ENCODE measurements at places on chromosomes 13 and 19. TPM values are rescaled to one million over a fixed set of nuclear protein-coding genes. Genes with fewer than 3 reads are reported as not detected.

TNPO2 gene
- 127 TPM for total RNA-seq

MIR17HG gene
- 40.6 TPM for total RNA-seq

GRCh38 chr13:73857106-73857505 is 277.1 kb downstream of the KLF12 start:
- no peaks in the 10 kb centered on the region for H3K27me3 ChIP-seq
- DNase-seq: no peak
- no peak overlapping the region for H3K27ac ChIP-seq
- no peaks in the 10 kb centered on the region for H3K36me3 ChIP-seq

- H3K36me3 ChIP-seq: peaks cover 10% of the 10 kb centered on the region
- DNase-seq: no peak
- H3K4me3 ChIP-seq: no peak overlapping the region
- H3K27ac ChIP-seq: no peak overlapping the region
Measured at GRCh38 chr13:21625366-21625765, 21.4 kb upstream of the MICU2 start.

DNA sequence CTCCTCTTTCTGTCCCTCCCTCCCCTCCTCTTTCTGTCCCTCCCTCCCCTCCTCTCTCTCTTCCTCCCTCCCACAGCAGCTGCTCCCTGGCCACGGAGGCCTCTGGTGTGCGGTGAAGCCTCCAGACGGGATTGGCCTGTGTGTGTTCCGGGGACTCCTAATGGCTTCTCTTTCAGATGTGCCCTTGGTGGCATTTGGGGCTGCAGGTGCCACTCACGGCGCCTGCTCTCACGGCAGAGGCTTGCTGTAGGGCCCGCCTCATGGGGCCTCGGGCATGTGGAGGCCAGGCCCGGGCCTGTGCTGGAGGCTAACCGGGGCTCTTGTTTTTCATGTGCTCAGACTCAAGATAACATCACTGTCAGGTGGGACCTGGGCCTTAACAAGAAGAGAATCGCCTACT is 20.9 kb downstream of the UPF1 start:
- no peak overlapping the region for H3K4me3 ChIP-seq
- no peak for DNase-seq
- no peaks in the 10 kb centered on the region for H3K27me3 ChIP-seq

DNA sequence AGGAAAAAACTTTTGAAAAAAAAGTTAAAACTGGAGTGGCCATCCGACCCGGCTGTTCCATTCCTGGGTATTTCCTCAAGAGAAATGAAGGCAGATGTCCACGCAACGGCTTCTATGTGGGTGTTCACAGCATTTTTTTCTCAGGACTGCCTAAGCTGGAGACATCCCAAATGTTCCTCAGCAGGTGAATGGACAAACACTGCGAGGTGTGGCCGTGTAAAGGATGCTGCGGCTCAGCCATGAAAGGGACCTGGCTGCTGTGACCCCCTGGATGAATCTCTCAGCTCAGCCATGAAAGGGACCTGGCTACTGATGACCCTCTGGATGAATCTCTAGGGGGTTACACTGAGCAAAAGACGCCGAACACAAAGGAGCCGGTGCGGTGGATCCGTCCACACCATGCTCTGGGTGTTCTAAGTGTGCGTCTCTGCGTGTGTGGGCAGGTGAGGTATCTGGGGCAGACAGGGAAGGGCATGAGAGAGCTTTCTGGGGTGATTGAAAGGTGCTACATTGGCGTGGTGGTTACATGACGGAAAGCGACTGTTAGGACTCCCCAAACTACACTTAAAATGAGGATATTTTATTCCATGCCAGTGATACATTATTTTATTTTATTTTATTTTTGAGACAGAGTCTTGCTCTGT is 7.2 kb upstream of the ASPDH start:
- no peak for DNase-seq
- H3K4me3 ChIP-seq: no peak overlapping the region
- H3K27me3 ChIP-seq: no peaks in the 10 kb centered on the region
- H3K27ac ChIP-seq: no peak overlapping the region
- no peaks in the 10 kb centered on the region for H3K4me1 ChIP-seq

DNA sequence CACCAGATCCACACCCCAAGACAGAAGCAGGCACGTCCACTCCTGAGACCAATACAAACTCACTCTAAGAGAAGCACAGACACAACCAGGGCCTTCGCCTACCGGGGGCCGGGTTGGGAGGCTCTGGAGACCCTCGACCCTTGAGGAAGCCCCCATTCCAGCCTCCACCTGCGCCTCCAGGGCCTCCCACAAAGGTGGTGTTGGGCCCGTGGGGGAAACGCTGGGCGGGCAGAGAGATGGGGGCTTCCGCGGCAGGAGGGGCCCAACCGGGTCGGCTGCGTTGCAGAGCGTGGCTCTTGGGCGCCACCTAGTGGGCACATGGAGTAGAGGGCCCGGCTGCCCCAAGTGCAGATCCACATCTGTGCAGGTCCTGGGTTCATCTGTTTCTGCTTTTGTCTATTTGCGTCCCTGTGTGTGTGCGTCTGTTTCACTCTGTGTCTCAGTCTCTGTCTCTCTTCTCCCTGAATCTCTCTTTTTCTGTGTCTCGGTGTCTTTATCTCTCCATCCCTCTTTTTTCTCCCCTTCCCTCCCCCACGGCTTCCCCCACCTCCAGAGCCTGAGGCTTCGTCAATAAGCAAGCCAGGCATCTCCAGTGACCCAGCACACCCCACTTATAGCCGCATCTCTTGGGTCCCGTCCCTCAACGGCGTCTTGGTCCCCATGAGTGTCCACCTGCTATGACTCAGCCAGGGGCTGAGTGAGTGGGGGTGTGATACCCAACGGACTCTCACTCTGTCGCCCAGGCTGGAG is 10.5 kb upstream of the TINCR start:
- H3K27me3 ChIP-seq: no peaks in the 10 kb centered on the region
- peak overlapping the region; percentile 0 for H3K4me3 ChIP-seq
- peaks cover 10% of the 10 kb centered on the region for H3K4me1 ChIP-seq
- peak; percentile 87 for DNase-seq
- peak overlapping the region; percentile 67 for H3K27ac ChIP-seq

DNA sequence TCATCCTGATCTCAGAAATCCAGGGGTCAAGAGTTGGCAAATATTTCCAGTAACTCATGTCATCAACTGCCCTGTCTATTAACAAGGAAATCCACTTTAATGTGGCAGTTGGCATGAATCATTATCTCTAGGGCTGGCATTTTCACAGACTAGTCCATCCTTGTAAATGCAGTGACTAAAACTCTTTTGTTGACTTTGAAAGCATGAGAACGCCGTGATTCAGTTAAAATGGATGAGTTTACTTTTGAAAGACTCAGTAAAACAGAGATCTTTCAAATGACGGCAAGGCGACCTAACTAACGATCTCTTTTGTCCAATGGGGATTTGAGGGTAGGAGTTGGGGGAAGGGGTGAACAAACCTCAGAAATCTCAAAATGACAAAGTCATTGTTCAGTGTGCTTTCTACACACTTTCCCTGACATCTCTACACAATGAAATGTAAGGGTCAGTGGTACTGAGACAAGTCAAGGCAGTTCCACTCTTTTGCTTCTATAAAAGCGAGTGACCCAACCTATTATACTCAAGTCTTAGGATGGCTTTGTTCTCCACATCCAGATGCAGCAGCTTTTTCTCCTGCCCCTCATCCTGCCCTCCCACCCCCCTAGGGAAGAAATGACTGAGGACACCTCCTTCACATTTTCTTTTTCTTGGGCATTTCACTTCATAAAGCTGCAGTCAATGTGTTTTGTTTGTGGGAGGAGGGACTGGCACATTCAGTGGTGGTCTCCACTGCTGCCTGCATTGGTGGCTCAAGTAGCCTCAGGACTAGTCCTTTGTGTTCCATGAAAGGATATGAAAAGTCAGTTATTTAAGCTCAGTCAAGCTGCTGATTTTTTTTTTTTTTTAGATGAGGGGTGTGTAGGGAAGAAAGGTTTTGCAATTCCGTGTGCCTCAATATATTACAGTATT is 200.5 kb downstream of the ABCC4 start:
- peaks cover 31% of the 10 kb centered on the region for H3K36me3 ChIP-seq
- peak overlapping the region; percentile 95 for H3K27ac ChIP-seq
- no peaks in the 10 kb centered on the region for H3K27me3 ChIP-seq
- peaks cover 48% of the 10 kb centered on the region for H3K4me1 ChIP-seq
- DNase-seq: peak; percentile 23

GRCh38 chr19:30842926-30843325 is 470.7 kb downstream of the ZNF536 start:
- H3K36me3 ChIP-seq: no peaks in the 10 kb centered on the region
- peaks cover 4% of the 10 kb centered on the region for H3K27me3 ChIP-seq
- no peak overlapping the region for H3K4me3 ChIP-seq
- no peak for DNase-seq

- H3K27ac ChIP-seq: no peak overlapping the region
- H3K4me3 ChIP-seq: no peak overlapping the region
- DNase-seq: no peak
- H3K4me1 ChIP-seq: peaks cover 6% of the 10 kb centered on the region
- H3K27me3 ChIP-seq: peaks cover 3% of the 10 kb centered on the region
- H3K36me3 ChIP-seq: peaks cover 2% of the 10 kb centered on the region
Measured at GRCh38 chr13:97627566-97627965, 193.6 kb downstream of the RAP2A start.

DNA sequence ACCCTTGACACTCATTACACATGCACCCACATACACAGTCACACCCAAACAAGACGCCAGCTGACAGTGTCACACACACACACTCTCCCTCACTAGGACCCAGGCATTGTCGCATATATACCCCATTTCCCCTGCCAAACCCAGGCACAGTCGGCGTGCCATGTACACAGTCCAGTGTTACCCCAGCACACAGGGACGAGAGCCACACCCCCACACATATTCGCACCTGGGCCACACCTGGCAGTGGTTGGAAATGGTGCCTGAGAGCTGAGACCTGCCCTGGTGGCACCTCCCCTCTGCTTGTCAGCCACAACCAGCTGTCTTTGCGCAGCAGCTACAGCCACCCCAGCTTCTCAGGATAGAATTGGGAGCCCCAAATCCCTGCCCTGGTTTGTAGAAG is 9.0 kb downstream of the NFIX start:
- no peaks in the 10 kb centered on the region for H3K36me3 ChIP-seq
- H3K4me3 ChIP-seq: no peak overlapping the region
- H3K27me3 ChIP-seq: peaks cover 86% of the 10 kb centered on the region

DNA sequence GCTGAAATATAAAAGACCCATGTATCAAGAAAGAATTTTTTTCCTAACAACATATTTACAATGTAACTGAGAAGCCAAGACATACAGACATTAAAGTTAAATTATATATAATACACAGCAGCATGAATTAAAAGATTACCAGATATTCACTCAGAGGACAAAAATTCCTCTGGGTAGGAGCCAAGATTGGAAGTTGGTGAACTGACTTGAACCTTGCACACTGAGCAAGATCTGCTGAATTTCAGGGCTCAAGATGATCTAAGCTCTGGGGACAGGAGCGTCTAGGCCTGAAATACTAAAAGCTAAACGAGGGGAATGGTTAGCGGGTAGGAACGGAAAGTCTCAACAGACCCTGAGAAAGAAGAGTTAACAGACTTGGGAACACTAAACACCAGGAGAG is 8.5 kb downstream of the FOXO1 start:
- H3K27ac ChIP-seq: no peak overlapping the region
- peaks cover 9% of the 10 kb centered on the region for H3K27me3 ChIP-seq
- H3K4me1 ChIP-seq: peaks cover 6% of the 10 kb centered on the region
- peaks cover 9% of the 10 kb centered on the region for H3K36me3 ChIP-seq
- no peak overlapping the region for H3K4me3 ChIP-seq

DNA sequence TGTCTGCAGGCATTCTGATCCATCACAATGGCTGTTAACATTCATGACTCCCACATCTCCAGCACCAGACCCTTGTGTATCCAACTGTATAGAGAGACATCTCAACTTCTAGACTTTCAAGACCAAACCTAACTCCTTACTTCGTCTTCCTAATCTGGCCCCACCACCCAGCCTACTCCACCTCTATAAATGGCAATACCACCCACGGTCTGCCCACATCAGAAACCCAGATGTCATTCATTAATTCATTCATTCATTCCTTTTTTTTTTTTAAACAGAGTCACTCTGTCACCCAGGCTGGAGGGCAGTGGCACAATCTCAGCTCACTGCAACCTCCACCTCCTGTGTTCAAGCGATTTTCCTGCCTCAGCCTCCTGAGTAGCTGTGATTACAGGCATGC is 10.4 kb downstream of the GPR42 start:
- H3K4me1 ChIP-seq: no peaks in the 10 kb centered on the region
- H3K27ac ChIP-seq: no peak overlapping the region
- H3K27me3 ChIP-seq: peaks cover 41% of the 10 kb centered on the region

DNA sequence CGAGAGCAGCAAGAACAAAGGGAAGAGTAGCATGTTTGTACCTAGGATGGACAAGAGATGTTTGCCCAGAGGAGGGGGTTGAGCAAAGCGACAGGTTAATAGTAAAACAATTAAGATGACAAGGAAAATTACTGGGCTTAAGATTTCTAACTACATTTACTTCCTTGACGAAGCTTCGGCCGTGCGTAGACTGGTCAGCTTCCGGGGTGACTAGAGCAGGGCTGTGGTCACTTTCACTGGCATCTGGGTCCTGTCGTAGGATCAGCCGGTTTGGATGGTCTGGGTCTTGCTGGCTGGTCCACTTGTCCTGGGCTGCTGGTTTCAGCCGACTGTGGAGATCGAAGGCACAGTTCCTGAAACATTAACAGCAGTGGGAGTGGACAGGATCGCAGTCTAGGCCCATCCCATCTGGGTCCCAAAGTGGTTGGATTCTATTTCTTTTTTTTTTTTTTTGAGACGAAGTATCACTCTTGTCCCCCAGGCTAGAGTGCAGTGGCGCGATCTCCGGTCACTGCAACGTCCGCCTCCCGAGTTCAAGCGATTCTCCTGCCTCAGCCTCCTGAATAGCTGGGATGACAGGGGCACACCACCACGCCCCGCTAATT is 5.0 kb upstream of the BSG start:
- no peak for DNase-seq
- H3K27me3 ChIP-seq: peaks cover 16% of the 10 kb centered on the region
- H3K27ac ChIP-seq: peak overlapping the region; percentile 43

GRCh38 chr13:80586356-80586755 is 245.4 kb upstream of the SPRY2 start:
- no peaks in the 10 kb centered on the region for H3K27me3 ChIP-seq
- peaks cover 7% of the 10 kb centered on the region for H3K4me1 ChIP-seq
- no peak for DNase-seq
- H3K36me3 ChIP-seq: peaks cover 7% of the 10 kb centered on the region
- H3K4me3 ChIP-seq: no peak overlapping the region
- no peak overlapping the region for H3K27ac ChIP-seq

All from neural crest cell (in vitro differentiated cells).